Hematopoietic multipotent progenitor cell (in vitro differentiated cells): ENCODE measurements at places on chromosomes 11 and 22.

GRCh38 chr22:19218541-19219233 lies 40.2 kb upstream of the SLC25A1 start:
- DNase-seq, result no peak

- DNase-seq, result no peak
Measured at GRCh38 chr11:36407356-36407755, 102.7 kb downstream of the TRAF6 start.

- DNase-seq, result peak; percentile 95
Measured at GRCh38 chr11:65013888-65014725, at the start of gene ARL2. Gene ARL2 (plus strand): TSS chr11:65014160. CDS start chr11:65014208, 48 bp downstream.

DNA sequence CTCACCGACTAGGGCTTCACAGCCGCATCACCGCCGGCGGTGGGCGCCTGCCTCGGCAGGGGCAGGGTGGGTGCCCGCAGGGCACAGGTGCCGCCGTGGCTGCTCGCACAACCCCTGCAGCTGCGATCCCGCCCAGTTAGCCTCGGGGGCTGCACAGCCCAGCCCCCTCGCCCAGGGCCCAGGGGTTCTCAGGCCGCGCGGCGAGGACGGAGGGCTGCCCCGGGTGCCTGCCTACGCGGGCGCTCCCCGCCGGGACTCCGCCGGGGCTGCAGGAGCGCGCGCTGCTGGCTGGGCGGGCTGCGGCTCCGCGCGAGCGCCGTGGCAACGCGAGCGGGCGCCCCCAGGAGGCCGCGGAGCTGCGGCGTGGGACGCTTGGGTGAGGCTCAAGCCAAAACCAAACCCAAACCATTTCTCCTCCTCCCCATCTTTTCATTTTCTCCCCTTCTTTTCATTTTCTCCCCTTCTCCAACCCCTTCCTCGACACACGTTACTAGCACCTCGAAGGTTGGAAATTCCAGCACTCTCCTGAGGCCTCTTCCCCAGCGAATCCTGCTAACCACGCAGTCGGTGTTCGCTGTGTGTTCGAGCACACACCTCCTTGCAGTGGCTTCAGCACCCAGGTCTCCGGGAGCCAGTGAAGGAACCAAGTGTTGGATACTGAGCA lies at the start of gene MICAL3:
TSS of gene MICAL3 (minus strand) at position 286 of the 664 bp plus-strand sequence. CDS start 117,749 bp downstream, outside the sequence.
- peak; percentile 67 for DNase-seq

DNA sequence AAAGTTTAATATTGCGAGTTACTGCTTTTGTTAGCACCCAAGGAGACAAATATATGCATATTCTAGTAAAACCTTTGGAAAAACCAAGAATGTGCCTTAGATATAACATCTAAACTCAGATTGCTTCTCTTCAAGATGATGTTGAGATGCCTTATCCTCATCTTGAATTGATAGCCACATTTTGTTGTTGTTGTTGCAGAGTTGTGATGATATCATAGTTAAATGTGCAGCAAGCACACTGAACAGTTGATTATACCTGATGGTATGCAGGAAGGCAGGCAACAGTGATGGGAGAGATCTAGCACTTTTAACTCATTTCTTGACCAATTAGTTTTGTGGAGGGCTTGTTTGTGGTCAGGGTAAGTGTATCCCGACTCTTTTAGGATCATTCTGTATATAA lies 48.0 kb downstream of the KDM2A start:
- no peak for DNase-seq

DNA sequence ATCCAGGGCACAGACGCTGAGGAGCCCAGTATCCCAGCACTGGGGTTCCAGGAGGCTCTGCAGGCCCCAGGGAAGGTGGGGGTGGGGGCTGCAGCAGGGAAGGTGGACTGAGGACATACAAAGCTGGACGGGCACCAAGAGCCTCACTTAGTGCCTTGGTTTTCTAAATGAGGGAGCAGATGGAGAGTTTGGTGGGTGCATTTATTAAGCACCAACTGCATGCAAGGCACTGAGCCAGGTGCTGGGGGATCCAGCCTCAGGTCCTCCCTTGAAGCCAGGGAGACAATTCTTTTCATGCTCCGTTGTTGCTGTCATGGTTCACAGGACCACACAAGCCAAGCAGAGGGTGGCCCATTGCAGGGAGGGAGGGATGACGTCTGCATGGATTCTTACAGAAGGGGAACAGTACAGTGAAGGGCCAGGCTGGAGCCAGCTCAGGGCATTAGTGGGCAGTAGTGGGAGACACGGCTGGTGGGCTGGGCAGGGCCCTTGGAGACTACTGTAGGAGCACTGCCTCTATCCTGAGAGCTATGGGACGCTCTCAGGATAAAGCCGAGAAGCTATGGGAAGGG lies 65.0 kb downstream of the MACROD1 start:
- no peak for DNase-seq

- DNase-seq, result no peak
Measured at GRCh38 chr11:130085671-130086290, 16.1 kb downstream of the APLP2 start.

GRCh38 chr11:120839846-120840402 lies 184.0 kb upstream of the TBCEL start:
- no peak for DNase-seq

- DNase-seq, result no peak
Measured at GRCh38 chr11:75465701-75466531, 32.9 kb upstream of the KLHL35 start.

DNA sequence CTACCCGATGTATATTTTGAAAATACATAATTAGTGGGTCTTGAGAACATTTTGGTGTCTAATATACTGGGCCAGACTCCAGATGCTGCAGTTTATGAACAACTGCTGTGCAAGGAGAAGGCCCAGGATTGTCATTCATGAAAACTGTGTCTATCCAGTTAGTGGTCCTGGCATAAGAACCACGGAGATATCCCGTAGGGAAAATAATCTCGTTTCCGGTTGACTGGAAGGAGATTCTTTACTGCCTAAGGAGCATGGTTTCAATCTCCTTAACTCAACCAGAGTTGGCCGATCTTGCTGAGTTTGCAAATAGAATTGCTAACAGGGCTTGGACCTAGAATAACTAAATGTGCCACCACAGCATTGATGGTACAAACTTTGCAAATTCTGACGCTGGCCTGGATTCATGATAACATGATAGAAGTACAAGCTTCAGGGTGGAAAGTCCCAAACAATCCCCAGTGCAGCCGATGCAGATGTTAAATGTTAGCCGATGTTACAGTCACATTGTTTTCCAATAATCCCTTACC lies 4.6 kb upstream of the RTCB start:
- no peak for DNase-seq

GRCh38 chr22:38431266-38432010 lies 23.6 kb downstream of the KCNJ4 start:
- no peak for DNase-seq

GRCh38 chr11:74380746-74381439 lies 17.3 kb downstream of the PGM2L1 start:
- no peak for DNase-seq

GRCh38 chr11:125505492-125506080 lies 9.5 kb upstream of the FEZ1 start:
- DNase-seq, result no peak
